ENCODE measurements at places on chromosomes 13 and 19. TPM values are rescaled to one million over a fixed set of nuclear protein-coding genes. Genes with fewer than 3 reads are reported as not detected.

DNA sequence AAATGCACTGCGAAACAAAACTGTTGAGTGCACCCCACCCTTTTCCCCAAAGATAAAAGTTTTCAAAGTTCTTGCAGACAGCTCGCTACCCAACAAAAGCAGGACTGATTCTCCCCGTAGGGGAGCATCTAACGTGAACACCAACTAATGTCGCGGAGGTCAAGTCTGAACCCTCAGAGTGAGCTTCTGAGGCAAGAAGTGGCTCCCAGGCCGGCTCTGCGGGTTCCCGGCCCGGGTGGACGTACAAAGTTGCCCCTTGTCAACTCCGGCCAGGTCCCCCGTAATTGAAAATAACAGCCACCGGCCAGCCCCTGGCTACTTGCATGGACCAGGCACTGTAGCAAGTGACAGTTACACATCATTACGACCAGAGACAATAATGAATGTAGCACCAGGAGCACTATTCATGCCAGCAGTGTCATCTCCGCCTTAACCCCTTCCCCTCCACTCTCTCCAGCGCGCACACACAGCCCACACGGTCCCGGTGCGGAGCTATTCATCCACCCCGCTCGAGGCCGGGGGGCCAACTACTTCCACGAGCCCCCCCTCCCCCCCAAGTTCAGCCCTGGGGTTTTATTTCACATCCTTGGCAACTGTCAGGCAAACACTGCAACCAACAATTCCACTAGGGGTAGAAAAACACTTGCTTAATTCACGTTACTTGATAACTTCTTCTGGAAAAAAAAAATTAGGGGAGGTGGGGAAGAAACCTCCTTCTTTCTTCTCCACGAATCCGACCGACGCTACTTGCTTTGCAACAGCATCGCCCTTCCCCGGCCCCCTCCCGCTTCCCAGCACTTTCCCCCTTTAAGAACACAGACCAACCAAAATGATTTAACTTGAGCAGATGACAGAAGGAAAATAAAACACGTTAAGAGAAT lies 1.2 kb downstream of the KLF12 start:
- H3K4me1 ChIP-seq, result peaks cover 46% of the 10 kb centered on the region
- H3K4me3 ChIP-seq, result peak overlapping the region; percentile 88
- no peaks in the 10 kb centered on the region for H3K27me3 ChIP-seq

GRCh38 chr13:109743706-109744453 lies 42.5 kb downstream of the IRS2 start:
- no peak overlapping the region for H3K27ac ChIP-seq
- peaks cover 15% of the 10 kb centered on the region for H3K4me1 ChIP-seq
- no peak overlapping the region for H3K4me3 ChIP-seq
- H3K36me3 ChIP-seq, result no peaks in the 10 kb centered on the region

POU4F1 gene
- not detected for total RNA-seq

- no peaks in the 10 kb centered on the region for H3K4me1 ChIP-seq
- no peaks in the 10 kb centered on the region for H3K36me3 ChIP-seq
- H3K27ac ChIP-seq, result no peak overlapping the region
- H3K27me3 ChIP-seq, result no peaks in the 10 kb centered on the region
- DNase-seq, result no peak
- H3K4me3 ChIP-seq, result no peak overlapping the region
These were observed 53.7 kb downstream of the GGACT start for GRCh38 chr13:100534911-100535310.

AMER2 gene
- total RNA-seq, result 0.22 TPM

DNA sequence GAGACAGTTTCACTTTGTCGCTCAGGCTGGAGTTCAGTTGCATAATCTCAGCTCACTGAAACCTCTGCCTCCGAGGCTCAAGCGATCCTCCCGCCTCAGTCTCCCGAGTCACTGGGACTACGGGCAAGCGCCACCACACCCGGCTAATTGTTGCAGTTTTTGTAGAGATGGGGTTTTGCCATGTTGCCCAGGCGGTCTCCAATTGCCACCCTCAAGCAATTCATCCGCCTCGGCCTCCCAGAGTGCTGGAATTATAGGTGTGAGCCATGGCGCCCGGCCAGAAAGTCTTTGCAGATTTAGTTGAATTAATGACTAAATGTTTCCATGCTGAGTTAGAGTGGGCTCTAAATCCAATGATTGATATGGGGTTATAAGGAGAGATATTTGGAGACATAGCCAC lies 4.5 kb upstream of the CADM4 start:
- no peak overlapping the region for H3K27ac ChIP-seq
- H3K27me3 ChIP-seq, result peaks cover 5% of the 10 kb centered on the region
- no peak for DNase-seq
- peaks cover 9% of the 10 kb centered on the region for H3K4me1 ChIP-seq

ABHD17A gene
- 105 TPM for total RNA-seq

HCN2 gene
- 0.46 TPM for total RNA-seq

CCDC70 gene
- not detected for total RNA-seq

Data from upper lobe of left lung (tissue), 6 donors.